Spinal cord (tissue), 10 donors: ENCODE measurements at places on chromosomes 16 and 17. TPM values are rescaled to one million over a fixed set of nuclear protein-coding genes. Genes with fewer than 3 reads are reported as not detected.

DNA sequence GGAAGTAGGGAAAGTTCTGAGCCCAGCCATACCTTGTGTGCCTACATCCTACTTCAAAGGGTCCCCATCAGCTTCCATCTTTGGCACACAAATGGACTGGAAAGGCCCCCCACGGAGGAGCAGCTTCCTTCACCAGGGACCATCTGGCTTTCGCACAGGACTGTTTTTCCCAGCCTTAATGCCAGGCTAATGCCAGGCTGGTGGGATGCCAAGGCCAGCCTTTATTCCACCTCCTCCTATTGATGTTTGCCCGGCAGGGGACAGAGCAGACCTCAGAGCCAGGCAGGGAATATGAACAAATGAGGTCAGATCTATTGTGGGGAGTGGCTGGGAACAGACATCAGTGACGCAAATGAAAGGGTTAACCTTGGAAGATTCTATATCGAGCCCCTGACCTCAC is 5.7 kb downstream of the GPR179 start:
- no peak for DNase-seq

GRCh38 chr17:41583137-41584127 is 3.3 kb downstream of the KRT14 start:
- no peak for DNase-seq

DNA sequence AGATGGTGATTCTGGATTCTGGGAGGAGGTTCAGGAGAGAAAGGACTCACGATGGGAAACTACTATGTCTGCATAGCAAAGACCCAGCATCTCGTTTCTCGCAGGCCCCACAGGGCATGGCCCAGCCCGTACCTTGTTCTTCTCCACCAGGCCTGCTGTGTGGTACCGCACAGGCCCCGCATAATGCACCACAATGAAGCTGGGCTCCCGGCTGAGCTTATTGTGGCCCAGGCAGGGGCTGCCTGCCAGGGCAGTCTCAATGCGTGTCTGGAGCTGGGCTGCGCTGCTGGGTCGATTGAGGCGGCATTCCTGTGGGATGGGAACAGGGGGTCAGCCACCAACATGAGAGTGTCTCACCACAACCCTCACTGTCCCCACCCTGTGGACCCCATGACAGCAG is 20.4 kb downstream of the ZNHIT3 start:
- no peak for DNase-seq

- DNase-seq, result no peak
Measured at GRCh38 chr16:86087896-86088230, 188.9 kb downstream of the IRF8 start.

GRCh38 chr16:9566099-9566498 is 474.7 kb downstream of the HAPSTR1 start:
- DNase-seq, result no peak

Gene EVPLL
- 0.70 TPM for polyA plus RNA-seq

Gene TP53TG3D
- 2.3 TPM for polyA plus RNA-seq

- no peak for DNase-seq
Measured at GRCh38 chr16:67023689-67024088, 5.3 kb upstream of the CBFB start.

Gene GRAPL
- polyA plus RNA-seq, result 3.8 TPM

DNA sequence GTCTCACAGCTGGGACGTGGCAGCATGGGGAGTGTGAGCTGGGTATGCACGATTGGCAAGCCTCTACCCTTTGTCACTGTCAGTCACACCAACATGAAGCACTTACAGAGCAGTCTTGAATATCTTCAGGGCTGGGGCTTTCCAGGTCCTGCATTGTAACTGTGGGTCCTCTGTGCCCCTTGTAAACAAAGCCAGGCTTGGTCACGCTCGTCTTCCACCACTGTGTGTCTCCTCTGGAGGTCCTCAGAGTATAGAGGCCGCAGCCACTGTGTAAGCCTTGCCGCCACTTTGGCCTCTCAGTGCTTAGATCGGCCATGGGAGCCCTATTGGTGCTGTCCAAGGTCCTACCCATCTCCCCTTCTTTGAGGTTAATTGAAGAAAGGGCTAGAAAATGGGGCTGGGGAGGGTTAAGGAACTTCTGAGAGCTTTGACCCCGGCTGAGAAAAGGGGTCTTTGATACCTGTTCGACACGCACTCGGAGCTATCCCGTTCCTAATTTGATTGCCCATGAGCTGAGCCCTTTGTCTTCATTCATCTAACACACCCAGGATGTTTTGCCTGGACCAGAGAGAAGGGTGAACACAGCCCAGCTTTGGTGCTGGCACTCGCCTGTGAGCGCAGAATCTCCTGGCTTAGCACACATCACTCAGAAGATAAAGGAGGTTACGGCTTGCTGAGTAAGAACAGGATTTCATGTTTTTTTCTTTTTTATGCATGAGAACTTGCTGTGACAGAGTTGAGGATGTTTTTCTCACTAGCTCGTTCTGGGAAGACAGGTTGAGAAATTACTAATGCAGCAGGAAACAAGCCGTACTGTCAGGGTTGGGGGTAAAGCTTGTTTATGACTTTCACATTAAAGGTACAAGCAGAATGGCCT is 267.9 kb downstream of the CPPED1 start:
- DNase-seq, result no peak

GRCh38 chr17:44308320-44308818 is at the start of gene RUNDC3A:
RUNDC3A (plus strand) TSS chr17:44308601; CDS start chr17:44308833, 232 bp downstream.
- peak; percentile 87 for DNase-seq

GRCh38 chr16:27408602-27409031 is 6.6 kb downstream of the IL21R start:
- no peak for DNase-seq

Gene NAGS
- 2.0 TPM for polyA plus RNA-seq

DNA sequence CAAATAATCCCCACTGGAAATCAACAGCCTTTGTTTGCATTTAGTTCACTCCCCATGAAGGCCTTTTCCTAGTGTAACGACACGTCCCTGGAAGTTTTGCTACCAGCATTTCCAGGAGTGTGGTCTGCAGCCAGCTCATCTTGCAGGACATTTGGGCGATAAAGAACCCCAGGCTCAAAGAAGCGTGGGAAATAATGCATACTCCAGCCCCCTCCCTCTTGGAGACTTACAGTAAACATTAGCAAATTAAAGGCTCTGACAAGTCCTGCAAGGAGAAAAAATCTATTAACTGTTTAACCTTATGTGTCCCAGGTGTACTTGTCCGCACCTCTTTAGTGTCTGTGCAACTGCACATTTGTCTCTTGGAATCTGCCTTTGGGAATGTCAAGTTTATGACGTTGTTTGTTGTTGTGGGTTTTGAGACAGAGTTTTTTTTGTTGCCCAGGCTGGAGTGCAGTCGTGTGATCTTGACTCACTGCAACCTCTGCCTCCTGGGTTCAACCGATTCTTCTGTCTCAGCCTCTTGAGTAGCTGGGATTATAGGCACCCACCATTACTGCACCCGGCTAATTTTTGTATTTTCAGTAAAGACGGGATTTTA is 131.1 kb downstream of the ABCC1 start:
- DNase-seq, result no peak

Gene TNFSF12
- polyA plus RNA-seq, result 31.4 TPM

Gene ASGR1
- 32.4 TPM for polyA plus RNA-seq

GRCh38 chr17:55546991-55547664 is 35.9 kb upstream of the SMIM36 start:
- no peak for DNase-seq

DNA sequence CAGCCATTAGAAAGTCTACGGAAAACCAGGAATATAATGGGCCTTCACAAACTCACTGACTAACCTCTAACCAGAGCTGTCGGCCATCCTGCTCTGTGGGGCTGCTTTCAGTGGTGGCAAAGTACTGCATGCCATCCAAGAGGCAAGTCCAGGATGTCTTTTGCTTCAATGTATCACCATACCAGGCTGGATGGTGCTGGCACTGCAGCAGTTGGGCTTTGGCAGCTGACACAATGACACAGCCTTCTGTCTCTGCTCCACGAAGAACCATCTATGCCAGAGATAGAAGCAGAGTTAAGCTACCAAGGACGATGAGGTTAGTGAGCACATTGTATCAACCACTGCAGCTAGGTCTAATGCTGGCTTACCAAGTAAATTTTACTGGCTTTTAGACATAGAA is 9.7 kb upstream of the RSKR start:
- DNase-seq, result no peak

Gene ODAD4
- 8.7 TPM for polyA plus RNA-seq

- DNase-seq, result no peak
Measured at GRCh38 chr17:32283745-32284201, 18.1 kb downstream of the RHBDL3 start.
